Neural progenitor cell (in vitro differentiated cells): ENCODE measurements at places on chromosomes 3 and 15. TPM values are rescaled to one million over a fixed set of nuclear protein-coding genes. Genes with fewer than 3 reads are reported as not detected.

HTR3E gene
- not detected in 2 replicates for total RNA-seq

ALDH1L1 gene
- 0.31 and 0.60 TPM in 2 replicates for total RNA-seq

DPPA2 gene
- 1.2 and 1.8 TPM in 2 replicates for total RNA-seq

SCN11A gene
- 0.69 and 0.81 TPM in 2 replicates for total RNA-seq

PPP1R14D gene
- not detected in 2 replicates for total RNA-seq

CASR gene
- total RNA-seq, result not detected in 2 replicates

IMPG2 gene
- 0.03 and 0.15 TPM in 2 replicates for total RNA-seq

MNS1 gene
- total RNA-seq, result 3.0 and 6.2 TPM in 2 replicates

PLSCR1 gene
- 16.8 and 23.9 TPM in 2 replicates for total RNA-seq

ETV5 gene
- 12.5 and 16.3 TPM in 2 replicates for total RNA-seq

ARRDC4 gene
- total RNA-seq, result 19.9 and 28.2 TPM in 2 replicates

ACP3 gene
- not detected in 2 replicates for total RNA-seq

GOLGA8T gene
- total RNA-seq, result not detected in 2 replicates

GUCA1C gene
- total RNA-seq, result not detected in 2 replicates

UROC1 gene
- not detected in 2 replicates for total RNA-seq

ZNF662 gene
- total RNA-seq, result not detected in 2 replicates

MTFMT gene
- 22.2 and 30.3 TPM in 2 replicates for total RNA-seq

APOD gene
- total RNA-seq, result not detected in 2 replicates

CCDC54 gene
- total RNA-seq, result not detected in 2 replicates

IL17RD gene
- total RNA-seq, result 26.1 and 33.6 TPM in 2 replicates

MYO5A gene
- 17.0 and 34.3 TPM in 2 replicates for total RNA-seq

WDR76 gene
- 31.5 and 32.6 TPM in 2 replicates for total RNA-seq

DGKG gene
- 0.22 and 0.37 TPM in 2 replicates for total RNA-seq

CORO2B gene
- 1.0 and 3.3 TPM in 2 replicates for total RNA-seq

PP2D1 gene
- total RNA-seq, result not detected in 2 replicates

TP63 gene
- 0.62 TPM in 1 of 2 replicates, not detected in the other for total RNA-seq

UTS2B gene
- total RNA-seq, result not detected in 2 replicates

CHST14 gene
- 11.9 and 17.5 TPM in 2 replicates for total RNA-seq

EFCC1 gene
- 1.1 and 1.5 TPM in 2 replicates for total RNA-seq

DZIP3 gene
- 52.3 and 89.0 TPM in 2 replicates for total RNA-seq
